ENCODE measurements at places on chromosomes 2 and 18. TPM values are rescaled to one million over a fixed set of nuclear protein-coding genes. Genes with fewer than 3 reads are reported as not detected.

SLC11A1 gene
- 0.62 TPM for total RNA-seq

SLC8A1 gene
- total RNA-seq: 0.09 TPM

ORC4 gene
- 44.4 TPM for total RNA-seq

UGT1A7 gene
- not detected for total RNA-seq

ERCC3 gene
- total RNA-seq: 52.3 TPM

NCKAP5 gene
- total RNA-seq: not detected

MRPL30 gene
- total RNA-seq: 20.5 TPM

C2orf81 gene
- 9.5 TPM for total RNA-seq

ARHGAP28 gene
- not detected for total RNA-seq

DOK6 gene
- total RNA-seq: not detected

TMEM169 gene
- total RNA-seq: 1.8 TPM

COL4A3 gene
- total RNA-seq: 0.58 TPM

KCNG3 gene
- 0.25 TPM for total RNA-seq

FSIP2 gene
- total RNA-seq: 0.79 TPM

IL1RL2 gene
- total RNA-seq: not detected

OXER1 gene
- total RNA-seq: 0.20 TPM

GPR35 gene
- 10.4 TPM for total RNA-seq

CD8B2 gene
- 2.4 TPM for total RNA-seq

MALL gene
- total RNA-seq: 0.57 TPM

TMEM17 gene
- total RNA-seq: not detected

MFSD2B gene
- 0.29 TPM for total RNA-seq

AGXT gene
- not detected for total RNA-seq

PRKAG3 gene
- not detected for total RNA-seq

SLC4A3 gene
- total RNA-seq: 0.47 TPM

KCNE4 gene
- not detected for total RNA-seq

CREG2 gene
- not detected for total RNA-seq

CCDC68 gene
- total RNA-seq: 0.13 TPM

FOXI3 gene
- total RNA-seq: not detected

AQP4 gene
- 0.25 TPM for total RNA-seq
